ENCODE measurements at places on chromosomes 4 and X. TPM values are rescaled to one million over a fixed set of nuclear protein-coding genes. Genes with fewer than 3 reads are reported as not detected.

TBX22 gene
- not detected for total RNA-seq

GRCh38 chrX:84123585-84123984 lies 64.4 kb downstream of the RPS6KA6 start:
- no peak for DNase-seq

FGD1 gene
- 5.0 TPM for total RNA-seq

DNA sequence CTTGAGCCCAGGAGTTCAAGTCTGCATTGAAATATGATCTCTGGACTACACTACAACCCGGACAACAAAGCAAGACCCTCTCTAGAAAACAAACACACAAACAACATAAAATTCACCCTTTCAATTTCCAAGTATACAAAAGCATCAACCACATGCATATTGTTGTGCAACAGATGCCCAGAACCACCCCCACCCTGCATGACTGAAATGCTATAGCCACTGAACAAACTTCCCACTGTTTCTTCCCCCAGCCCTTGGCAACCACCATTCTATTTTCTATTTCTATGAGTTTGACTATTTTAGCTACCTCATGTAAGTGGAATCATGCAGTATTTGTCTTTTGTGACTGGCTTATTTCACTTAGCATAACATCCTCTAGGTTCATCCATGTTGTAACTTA lies 14.2 kb upstream of the C4orf51 start:
- DNase-seq = no peak

MAGEA11 gene
- not detected for total RNA-seq

GRCh38 chr4:95833711-95834194 lies 6.1 kb upstream of the PDHA2 start:
- DNase-seq = no peak

DNA sequence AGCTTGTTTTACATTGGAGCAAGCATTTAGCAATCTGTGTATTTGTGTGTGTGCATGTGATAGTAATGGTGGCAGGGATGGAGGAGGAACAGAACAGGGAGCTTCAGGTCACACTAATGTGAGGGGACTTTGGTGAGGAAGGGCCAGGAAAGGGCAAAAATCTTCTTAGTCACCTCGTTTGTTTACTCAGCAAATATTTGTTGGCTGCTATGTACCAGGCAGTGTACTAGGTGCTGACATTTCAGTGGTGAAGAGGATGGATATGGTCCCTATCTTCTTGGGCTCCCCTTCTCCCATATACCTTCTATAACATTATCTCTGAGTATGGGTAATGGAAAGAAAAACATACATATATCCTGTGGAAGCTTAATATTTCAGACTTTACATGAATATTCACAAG lies 48.5 kb upstream of the HDAC8 start:
- DNase-seq = no peak

ABLIM2 gene
- total RNA-seq = 34.1 TPM

- no peak for DNase-seq
Observed at GRCh38 chr4:113209652-113210320, 160.3 kb downstream of the ANK2 start.

- peak; percentile 74 for DNase-seq
Observed at GRCh38 chr4:162409048-162409447, 245.2 kb upstream of the FSTL5 start.

CENPI gene
- 1.4 TPM for total RNA-seq

GRCh38 chrX:5575407-5575806 lies 653.3 kb downstream of the NLGN4X start:
- DNase-seq = no peak

GRCh38 chrX:10030570-10030969 lies 63.4 kb downstream of the CLDN34 start:
- no peak for DNase-seq

- DNase-seq = no peak
Observed at GRCh38 chr4:154946113-154946512, 165.0 kb downstream of the RBM46 start.

DNA sequence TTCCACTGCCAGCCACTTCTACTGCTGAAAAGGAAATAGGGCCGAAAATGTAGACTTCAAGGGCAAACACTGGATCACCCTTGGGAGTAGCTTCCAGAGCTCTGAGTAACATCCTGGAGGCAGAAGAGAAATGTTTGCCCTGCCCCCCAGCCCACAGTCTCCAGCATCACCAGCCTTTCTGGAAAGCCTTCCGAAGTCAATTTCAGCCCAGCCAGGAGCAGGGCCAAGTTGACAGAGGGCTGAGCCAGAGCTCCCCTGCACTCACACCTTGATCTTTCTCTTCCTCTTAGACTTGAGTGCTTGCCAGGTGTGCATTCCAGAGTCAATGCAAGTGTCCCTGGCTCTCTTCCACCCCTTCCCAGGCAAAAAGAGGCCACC lies 35.2 kb downstream of the SLC25A5 start:
- DNase-seq = peak; percentile 80

KLHL13 gene
- 2.5 TPM for total RNA-seq

DNA sequence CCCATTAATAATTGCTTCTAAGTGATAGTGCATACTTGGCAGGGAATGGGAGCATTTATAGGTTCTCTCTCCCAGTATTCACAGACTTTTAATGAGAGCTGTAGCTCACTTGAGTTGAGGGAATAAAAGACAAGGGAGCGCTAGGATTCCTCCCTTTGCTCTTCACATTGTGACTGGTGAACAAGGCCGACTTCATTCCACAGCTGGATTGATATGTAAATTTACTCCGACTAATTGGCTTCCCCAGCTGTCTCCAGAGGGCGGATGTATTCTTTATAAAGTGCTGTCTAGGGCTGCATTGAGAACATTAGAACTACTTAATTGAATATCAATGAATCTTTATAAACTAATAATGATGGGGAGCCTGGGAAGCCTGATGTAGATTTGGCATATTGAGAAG lies 63.4 kb downstream of the GPR50 start:
- DNase-seq = no peak

GRCh38 chr4:155906554-155907247 lies 3.2 kb downstream of the TDO2 start:
- no peak for DNase-seq

NUP62CL gene
- not detected for total RNA-seq

- no peak for DNase-seq
Observed at GRCh38 chr4:157057218-157057617, 18.7 kb upstream of the GLRB start.

DNA sequence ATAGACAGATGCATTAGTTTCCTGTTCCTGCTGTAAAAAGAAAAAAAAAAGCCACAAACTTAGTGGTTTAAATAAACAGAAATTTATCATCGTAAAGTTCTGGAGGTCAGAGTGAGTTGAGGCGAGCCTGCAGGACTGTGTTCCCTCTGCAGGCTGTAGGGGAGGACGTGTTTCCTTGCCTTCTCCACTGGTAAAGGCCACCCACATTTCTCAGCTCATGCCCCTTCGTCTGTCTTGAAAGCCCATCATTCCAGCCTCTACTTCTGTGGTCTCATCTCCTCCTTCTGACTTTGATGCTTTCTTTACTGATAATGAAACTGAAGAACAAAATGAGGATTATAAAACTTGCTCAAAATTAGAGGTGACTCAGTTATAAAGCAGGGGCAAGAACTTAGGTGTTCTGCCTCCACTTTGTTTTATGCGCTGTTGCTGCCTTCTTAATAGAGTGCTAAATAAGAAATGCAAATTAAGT lies 143.0 kb downstream of the STIM2 start:
- no peak for DNase-seq

SMR3B gene
- total RNA-seq = not detected

DNA sequence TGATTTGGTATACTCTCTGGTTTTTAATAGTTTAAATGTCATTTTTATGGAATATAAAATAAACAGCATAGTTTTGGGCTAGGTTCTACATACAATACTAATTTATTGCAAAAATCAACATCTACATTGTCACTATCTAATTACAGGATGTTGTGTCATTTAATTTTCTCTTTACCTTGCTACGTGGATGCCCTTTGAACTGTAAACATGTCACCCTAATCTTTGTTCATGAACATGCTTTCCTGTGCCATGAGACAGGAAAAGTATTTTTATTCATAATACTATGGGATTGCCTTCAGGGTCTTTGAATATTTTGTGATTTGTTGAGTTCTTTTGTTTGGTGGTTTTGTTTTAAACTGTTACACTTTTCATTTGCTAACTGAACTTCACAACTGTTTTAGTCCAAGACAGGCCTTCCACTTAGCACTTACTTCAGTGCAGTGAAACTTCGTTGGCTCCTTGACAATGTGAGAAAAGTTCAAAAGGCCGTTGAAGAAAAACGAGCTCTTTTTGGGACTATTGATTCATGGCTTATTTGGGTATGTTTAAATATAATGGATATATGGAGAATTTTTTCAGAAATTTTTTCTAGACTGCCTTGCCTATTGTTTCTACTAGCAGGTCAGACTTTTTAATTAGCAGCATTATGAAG lies 40.9 kb downstream of the GK start:
- no peak for DNase-seq

GRCh38 chr4:54005475-54005874 lies 58.9 kb downstream of the CHIC2 start:
- no peak for DNase-seq

DNA sequence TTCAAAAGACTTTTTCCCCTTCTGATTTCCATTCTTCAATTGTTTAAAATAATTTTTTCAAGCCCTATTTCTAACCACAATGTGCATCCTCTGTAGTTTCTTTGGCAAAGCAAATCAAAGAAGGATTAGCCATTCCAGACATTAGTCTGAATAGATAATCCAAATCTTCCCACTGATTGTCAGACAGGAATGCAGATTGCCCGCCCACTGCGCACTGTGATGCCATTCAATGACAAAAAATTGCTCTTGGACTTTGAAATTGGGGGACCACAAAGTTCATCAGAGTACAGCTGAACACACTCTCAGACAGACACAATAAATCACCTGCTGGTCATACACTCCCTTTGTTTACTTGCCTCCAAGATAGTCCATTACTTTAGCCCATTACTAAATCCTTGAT lies 216.5 kb upstream of the DKK2 start:
- no peak for DNase-seq

GC gene
- not detected for total RNA-seq

PCSK1N gene
- total RNA-seq = not detected

TMPRSS11A gene
- not detected for total RNA-seq

DNA sequence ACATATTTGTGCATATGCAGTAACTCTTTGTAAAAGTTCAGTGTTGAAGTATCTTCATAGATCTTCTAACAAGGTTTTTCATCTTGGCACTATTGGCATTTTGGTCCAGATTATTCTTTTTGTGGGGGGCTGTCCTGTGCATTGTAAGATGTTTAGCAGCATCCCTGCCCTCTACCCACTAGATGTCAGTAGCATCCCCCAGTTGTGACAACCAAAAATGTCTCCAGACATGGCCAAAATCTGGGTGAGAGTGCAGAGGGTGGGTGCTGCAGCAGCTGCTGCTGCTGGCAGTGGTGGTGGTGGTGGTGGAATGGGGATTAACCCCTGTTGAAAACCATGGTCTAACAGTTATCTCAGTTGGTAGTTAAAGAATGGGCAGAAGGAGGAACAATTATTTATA lies 370.0 kb downstream of the GPAT3 start:
- DNase-seq = no peak

GCNA gene
- total RNA-seq = 1.3 TPM

TREX2 gene
- 0.80 TPM for total RNA-seq

HTN1 gene
- not detected for total RNA-seq

SLITRK2 gene
- 0.06 TPM for total RNA-seq

GRCh38 chr4:110245577-110245976 lies 47.2 kb upstream of the ELOVL6 start:
- DNase-seq = no peak

GRCh38 chr4:79516114-79516513 lies 108.1 kb upstream of the GK2 start:
- DNase-seq = no peak

GRCh38 chr4:42151568-42152506 lies 618 bp downstream of the BEND4 start:
- DNase-seq = no peak

- DNase-seq = no peak
Observed at GRCh38 chr4:4480685-4481398, 61.0 kb downstream of the STX18 start.

- no peak for DNase-seq
Observed at GRCh38 chrX:41180194-41180908, 95.1 kb downstream of the USP9X start.

DNA sequence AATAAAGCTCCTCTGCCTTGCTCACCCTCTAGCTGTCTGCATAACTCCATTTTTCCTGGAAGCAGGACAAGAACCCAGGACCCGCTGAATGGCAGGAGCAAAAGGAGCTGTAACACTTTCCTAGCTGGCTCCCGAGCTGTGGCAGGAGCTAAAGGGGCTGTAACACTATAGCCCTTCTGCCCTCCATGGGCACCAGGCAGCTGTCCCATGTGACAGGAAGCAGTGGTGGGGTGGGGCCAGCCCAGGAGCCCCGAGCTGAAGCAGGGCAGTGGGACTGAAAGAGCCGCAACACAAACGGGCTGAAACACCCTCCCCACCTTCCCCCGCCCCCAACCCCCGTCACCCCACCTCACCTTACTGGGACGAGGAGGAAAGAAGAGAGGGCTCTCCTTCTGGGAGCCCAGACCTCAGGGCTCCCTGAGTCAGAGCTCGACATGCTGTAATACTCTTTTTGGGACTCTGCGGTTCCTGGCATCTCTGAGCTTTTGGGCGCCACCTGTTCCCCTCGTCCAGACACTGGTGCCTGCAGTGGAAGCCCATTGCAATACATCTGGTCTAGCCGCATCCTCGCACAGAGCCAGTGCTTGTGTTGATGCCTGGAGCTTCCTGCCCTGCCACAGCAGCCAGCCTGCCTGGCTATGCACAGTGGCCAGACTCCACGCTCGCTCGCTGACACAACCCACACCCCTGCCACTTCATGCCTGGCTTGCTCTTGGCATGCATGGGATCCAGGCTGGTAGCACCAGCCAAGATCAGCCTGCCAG lies 39.4 kb downstream of the PPM1K start:
- DNase-seq = no peak

DNA sequence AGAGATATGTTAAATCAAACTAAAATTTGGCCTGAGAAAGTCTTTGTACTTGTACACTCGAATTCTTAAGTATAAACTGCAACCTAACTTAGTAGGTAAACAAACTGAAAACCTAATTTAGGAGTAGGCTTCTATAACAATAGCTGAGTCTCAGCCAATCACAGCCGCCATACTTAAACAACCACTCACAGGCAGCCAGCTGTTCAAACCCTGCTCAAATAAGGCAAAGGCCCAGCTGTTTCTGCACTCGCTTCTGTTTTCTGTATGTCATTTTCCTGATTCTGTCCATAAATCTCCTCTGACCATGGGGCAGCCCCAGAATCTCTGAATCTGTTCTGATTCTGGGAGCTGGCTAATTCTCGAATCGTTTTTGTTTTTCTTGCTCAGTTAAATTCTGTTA lies 7.8 kb upstream of the PLS3 start:
- DNase-seq = no peak

DNA sequence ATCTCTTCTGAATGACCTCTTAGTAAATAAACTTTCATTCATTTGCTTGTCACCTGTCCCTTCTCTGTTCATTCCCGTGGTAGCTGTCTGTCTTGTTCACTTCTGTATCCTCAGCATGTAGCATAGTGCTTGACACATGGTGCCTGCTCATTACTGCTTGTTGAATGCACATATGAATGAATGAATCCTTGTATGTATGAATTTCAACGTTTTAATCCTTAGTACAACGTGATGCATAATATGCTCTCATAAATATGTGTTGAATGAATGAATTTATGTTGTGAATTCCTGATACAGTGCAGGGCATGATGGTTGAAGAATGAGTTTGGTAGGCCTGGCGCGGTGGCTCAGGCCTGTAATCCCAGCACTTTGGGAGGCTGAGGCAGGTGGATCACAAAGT lies 3.0 kb downstream of the TLR10 start:
- no peak for DNase-seq
